GM03348 (cell line): ENCODE measurements at places on chromosomes 6 and 20.
A peak's percentile ranks its signal among the peaks of the same experiment; 100 is the strongest.

DNA sequence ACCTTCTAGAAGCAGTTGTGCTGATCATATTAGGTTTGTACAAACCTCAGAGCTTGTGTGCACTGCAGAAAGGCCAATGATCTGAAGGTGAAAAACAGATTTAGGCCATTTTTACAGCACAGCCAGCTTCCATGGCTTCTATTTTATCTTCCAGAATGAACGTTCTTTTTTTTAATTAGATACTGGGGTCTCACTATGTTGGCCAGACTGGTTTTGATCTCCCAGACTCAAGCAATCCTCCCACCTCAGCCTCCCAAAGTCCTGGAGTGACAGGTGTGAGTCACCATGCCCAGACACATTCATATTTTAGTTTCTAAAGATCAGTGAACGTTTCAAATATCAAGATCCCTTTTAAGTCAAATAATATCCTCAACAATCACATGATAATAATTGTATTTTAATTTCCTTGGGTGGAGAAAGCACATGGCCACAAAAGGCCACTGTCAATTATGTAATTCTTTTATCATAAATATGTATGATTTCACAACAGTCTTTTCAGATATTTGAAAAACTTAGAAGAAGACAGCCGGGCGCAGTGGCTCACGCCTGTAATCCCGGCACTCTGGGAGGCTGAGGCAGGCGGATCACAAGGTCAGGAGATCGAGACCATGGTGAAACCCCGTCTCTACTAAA, 326.7 kb upstream of the JARID2 start:
- DNase-seq = no peak

- DNase-seq = no peak
Measured at GRCh38 chr20:572727-573126, 29.1 kb upstream of the CSNK2A1 start.

DNA sequence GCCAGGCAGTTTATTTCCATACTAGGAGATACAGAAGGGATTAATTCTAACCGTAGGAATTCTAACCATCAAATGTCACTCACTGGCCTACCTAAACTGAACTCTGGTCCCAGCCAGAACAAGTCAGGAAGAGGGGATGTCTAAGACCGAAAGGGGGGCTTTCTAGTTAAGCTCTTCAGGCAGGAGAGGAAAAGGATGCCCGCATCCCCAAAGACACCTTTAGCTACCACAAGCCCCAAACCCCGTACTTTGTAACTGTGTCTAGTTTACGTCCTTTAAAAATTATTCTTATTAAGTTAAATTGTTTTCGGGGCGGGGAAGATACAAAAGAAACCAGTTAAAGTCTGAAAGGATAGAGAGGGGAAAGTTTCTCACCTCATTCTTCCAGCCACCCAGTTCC, 1.2 kb upstream of the ZNF76 start:
- no peak for DNase-seq

- DNase-seq = peak; percentile 76
Measured at GRCh38 chr6:88376768-88377387, 210.7 kb upstream of the CNR1 start.

GRCh38 chr6:40889137-40889832, 149.7 kb downstream of the UNC5CL start:
- no peak for DNase-seq

GRCh38 chr6:54515013-54515412, 206.8 kb downstream of the TINAG start:
- DNase-seq = no peak

- DNase-seq = no peak
Measured at GRCh38 chr6:36605143-36605542, 11.0 kb downstream of the SRSF3 start.

GRCh38 chr6:25896252-25896651, 22.2 kb upstream of the SLC17A3 start:
- no peak for DNase-seq

GRCh38 chr6:98118397-98119045, 715.9 kb upstream of the POU3F2 start:
- DNase-seq = no peak

DNA sequence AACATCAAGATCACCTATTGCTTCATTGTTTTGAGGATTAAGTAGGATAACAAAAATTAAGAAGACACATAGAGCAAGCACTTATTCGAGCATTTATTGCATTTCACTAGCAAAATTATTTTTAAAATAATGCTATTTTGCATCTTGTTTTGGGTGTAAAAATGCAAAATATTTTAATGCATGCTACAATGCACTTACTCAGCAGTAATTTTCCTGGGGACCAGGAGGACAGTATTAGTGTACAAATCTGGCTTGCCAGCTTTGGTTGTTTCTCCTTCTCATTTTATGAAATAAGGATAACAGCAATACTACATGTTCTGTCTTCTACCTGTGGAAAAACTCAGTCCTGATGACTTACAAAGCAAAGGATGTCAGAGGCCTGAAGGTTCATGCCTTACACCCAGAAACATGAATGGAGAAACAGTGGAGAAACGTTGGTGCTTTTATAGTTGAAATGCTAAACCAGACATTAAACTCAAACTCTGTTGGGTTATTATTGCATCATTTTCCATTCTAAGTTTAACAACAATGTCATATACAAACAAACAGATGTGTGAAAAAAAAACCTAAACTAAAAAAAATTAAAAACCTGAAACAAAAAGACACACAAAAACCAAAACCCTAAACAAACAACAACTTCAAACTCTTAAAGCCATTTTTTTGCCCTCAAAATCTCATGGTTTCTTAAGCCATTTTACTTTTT, 50.2 kb upstream of the ATXN1 start:
- no peak for DNase-seq

DNA sequence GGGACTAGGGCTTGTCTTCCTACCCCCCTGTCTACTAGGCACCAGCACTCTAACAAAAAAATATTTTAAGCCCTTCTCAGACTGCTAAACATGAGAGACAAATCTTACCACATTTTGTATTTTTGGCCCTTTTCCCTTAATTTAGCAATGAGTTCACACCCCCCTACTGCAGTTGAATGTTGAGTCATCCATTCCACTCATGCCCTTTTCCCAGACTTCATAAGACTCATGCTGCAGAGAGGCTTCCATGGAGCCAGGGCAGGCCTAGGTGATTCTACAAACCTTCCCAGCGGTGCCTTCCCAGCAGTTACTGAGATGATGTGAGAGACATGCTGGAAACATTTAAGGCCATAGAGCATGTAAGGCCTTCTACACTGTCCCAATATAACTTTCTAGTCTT, 53.9 kb downstream of the PXDC1 start:
- peak; percentile 93 for DNase-seq

GRCh38 chr20:34541917-34542316, 16.6 kb upstream of the MAP1LC3A start:
- DNase-seq = no peak

DNA sequence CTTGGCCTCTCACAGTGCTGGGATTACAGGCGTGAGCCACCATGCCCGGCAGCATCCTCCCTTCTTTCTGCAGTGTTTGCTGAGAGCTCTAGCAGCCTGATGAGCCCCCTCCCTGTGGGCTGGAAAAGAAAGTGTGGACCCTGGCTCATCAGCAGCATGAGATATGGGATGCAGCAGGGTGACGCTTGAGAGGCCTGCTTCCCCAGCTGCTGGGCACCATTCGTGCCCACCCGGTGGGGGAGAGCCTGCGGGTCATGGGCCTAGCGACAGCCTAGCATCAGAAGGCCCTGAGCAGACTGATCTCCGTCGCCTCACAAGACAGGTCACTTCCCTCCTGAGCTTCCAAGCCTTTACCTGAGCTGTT, 16.0 kb upstream of the CCDC167 start:
- no peak for DNase-seq

GRCh38 chr20:38770546-38770945, 22.3 kb downstream of the ACTR5 start:
- DNase-seq = no peak

DNA sequence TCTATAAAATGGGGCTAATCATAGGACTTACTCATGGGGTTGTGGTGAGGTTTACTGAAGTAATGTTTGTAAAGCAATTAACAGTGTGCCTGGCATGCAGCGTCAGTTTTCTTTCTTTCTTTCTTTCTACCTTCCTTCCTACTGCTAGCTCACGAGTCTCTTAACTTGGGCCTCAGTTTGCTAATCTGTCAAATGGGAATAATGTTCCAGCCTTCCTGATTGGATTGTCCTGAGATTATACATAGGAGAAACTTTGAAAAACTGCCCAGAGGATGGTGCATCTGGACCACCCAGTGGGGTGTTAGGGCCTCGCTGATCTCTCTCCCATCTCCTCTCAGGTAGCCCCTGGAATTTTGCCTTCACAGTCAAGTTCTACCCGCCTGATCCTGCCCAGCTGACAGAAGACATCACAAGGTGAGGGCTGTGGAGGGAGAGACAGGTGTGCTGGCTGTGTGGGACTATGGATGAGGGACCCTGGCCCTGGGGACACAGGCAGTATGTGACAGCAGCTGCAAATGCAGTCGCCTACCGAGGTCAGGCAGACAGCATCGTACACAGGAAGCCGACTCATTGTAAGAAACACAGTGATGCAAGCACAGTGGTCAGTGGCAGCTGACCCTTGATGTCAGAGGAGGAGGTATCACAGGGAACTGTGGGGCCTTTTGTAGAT, 27.5 kb downstream of the EPB41L1 start:
- peak; percentile 32 for DNase-seq

DNA sequence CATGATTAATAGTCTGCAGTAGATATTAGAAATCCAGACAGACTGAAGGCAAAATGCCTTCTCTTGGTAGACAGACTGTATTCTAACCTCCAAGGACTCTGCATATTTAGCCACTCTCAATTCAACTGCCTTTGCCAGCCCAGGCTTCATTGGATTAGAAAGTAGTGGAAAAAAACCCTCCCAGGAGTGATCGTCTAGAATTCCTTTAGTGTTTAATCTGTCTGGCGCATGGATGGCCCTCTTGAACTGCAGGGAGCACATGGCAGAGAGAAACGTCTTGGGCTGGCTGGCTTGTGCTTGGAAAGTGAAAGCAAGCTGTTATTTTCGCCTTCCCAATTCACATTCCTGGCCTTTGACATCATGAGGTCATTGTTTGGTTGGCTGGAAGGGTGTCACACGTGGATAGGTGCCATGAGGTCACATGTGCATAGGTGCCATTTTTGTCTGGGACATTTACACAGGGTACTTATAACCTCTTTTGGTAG, 30.9 kb upstream of the NEDD9 start:
- DNase-seq = peak; percentile 71

GRCh38 chr6:55212156-55212555, 37.8 kb downstream of the HCRTR2 start:
- DNase-seq = no peak

GRCh38 chr6:31479151-31479932, 18.6 kb upstream of the MICB start:
- DNase-seq = no peak

GRCh38 chr6:1263039-1263849, 48.7 kb upstream of the FOXQ1 start:
- DNase-seq = peak; percentile 57

DNA sequence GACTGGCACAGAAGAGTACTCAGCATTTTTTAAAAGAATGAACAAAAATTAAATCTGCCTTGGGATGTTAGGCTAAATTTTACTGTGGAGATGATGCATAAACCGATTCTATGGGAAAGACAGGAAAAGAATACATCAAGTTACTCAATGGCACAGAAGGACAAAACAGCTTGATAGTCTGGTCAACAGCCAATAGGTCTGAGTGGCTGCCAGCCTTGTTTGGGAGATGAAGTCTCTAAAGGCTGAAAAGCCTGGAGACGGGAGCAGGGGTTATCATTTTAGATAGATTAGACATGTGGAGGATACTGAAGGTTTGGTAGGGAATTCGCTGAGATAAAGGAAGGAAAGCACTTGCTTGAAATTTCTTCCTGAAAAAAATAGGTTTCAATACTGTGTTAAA, 56.3 kb upstream of the LAMA2 start:
- no peak for DNase-seq

DNA sequence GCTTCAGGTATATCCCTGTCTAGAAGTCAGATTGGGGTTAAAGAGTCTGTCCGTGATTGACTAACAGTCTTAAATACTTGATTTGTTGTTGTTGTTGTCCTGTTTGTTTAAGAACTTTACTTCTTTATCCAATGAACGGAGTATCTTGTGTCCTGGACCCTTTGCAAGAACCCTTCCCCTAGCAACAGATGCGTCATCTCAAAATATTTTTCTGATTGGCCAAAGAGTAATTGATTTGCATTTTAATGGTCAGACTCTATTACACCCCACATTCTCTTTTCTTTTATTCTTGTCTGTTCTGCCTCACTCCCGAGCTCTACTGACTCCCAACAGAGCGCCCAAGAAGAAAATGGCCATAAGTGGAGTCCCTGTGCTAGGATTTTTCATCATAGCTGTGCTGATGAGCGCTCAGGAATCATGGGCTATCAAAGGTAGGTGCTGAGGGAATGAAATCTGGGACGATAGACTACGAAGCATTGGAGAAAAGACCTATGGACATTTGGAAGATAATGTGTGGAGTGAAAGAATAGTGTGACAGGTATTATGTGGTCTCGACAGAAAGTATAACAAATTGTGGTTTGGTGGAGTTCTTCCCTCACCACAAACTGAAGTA, at the start of gene HLA-DRA:
Gene HLA-DRA (plus strand): TSS at position 286 of the 613 bp plus-strand sequence. CDS start 64 bp downstream, at position 350.
- peak; percentile 80 for DNase-seq

DNA sequence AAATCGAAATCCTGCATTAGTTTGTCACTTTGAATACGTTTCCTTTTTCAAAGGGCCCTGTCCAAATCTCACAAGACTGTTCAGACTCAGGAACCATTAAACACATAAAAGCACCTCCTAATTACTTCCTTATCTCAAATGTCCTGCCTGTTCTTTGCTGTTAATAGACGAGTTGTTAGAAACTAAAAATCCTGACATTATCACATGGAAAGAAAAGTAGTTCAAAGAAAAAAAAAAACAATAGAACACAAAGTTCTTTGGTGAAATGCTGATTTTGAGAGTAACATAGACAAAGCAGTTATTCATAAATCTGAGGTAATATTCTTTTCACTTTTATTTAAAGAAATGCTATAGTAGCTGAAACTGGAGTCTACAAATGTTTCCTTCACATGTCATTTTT, 12.1 kb upstream of the TAB2 start:
- no peak for DNase-seq

GRCh38 chr6:105824732-105825131, 261.4 kb upstream of the PRDM1 start:
- DNase-seq = peak; percentile 27
